ENCODE measurements at places on chromosomes 7 and 10.

- DNase-seq: peak; percentile 11
Measured at GRCh38 chr7:132486274-132486610, 90.0 kb downstream of the PLXNA4 start.

DNA sequence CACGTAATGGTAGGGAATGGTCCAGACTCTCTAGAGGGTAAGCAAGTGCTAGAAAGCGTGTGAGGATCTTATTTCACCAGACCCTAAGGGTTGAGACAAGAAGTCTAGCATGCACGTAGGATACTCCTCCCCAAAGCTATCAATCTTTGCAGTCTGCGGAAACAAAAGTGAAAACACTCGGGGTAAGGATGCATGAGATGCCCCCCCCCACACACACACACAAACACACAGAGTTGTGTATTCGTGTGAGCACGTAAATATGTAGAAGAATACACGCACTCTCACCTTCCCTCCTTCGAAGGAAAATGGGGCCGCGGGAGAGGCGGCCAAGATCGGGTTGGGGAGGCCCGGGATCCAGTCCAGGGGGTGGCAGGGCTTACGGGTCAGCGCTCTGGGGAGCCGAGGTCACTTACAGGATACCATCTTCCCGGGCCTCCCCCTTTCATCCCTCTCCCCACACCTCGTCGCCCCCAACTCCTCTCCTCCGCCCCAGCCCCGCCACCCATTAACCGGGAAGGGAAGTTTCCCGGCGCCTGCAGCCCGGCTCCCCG lies 455 bp downstream of the CUL2 start:
- no peak for DNase-seq

DNA sequence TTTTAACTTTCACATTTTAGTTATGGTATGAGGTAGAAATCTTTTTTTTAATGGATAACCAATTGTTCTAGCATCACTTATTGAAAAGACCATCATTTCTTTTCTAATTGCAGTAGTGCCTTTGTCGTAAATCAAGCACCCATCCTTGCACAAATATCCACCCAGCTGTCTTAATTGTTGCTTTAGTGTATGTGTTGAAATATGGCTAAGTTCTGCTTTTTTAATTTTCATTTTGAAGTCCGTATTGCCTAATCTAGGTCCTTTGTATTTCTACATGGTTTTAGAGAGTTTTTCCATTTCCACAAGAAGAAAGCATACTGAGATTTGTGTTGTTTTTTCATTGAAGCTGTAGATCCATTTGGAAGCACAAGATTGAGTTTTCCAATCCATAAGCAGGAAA lies 259.6 kb upstream of the SEMA3E start:
- DNase-seq: no peak

DNA sequence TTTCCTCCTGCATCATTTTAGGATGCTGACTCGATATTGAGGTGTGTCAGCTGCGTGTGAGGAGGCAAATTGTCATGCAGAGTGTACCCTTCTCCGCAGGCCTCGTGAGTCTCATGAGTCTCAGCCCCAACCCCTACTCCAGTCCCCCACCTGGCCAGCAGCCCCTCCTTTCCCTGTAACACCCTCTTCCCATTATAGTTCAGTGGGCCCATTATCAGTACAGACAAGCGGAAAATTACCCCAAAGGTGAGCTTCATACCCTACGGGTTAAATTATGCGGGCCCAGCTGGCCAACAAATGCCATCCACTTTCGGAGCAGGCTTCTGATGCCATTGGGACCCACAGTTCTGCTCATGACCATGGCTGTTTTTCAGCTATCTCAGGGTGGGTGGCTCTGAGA lies 25.2 kb downstream of the SFTPD start:
- no peak for DNase-seq

- DNase-seq: no peak
Measured at GRCh38 chr7:107046491-107047259, 2.2 kb downstream of the PRKAR2B start.

DNA sequence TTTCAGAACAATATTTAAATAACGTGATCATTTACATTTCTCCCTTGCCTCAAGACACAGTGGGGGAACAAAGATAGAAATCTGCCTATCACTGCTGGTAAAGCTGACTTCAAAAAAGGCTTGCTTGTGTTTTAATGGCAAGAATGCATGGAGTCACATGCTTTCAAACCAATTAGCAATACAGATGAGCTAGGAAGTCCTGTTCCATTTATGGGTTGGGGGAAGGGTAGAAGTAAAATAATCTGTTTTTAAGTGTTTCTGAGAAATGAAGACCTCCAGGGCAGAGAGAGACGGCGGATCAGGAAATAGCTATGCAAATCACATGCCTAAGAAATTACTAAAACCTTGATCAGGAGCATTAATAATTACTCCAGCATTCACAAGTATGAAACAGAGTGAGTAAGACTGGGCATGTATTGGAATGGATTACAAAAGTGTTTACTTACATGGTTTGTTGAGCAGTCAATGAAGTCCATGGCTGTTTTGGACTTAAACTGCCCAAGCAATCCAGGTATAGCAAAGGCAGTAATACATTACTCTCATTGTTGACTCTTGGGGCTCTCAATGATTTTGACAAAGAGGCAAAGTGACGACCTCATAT lies 142.0 kb downstream of the ARID5B start:
- DNase-seq: no peak

- DNase-seq: no peak
Measured at GRCh38 chr10:119415536-119416503, 126.7 kb downstream of the RGS10 start.

- no peak for DNase-seq
Measured at GRCh38 chr10:78687626-78688025, 381.1 kb upstream of the ZMIZ1 start.

- DNase-seq: no peak
Measured at GRCh38 chr7:153385502-153385901, 626.0 kb downstream of the ACTR3B start.

DNA sequence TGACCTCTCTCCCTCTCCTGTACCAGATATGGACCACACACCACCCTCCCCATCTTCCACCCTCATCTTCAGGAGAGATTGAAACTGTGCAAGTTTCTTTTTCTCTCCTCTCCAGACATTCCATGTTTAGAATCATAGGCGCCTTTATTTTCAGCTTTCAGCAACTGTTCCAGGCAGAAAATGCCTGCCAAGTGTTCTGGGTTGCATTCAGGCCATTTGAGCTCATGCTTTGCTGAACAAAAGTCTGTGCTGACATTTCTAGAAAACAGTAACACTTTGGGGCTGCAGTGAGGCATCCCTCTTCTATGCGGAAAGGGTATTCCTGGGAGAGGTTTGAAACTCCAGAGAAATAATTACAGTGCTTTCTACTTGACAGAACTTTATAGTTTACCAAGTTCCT lies 361.7 kb downstream of the GPAM start:
- DNase-seq: no peak

DNA sequence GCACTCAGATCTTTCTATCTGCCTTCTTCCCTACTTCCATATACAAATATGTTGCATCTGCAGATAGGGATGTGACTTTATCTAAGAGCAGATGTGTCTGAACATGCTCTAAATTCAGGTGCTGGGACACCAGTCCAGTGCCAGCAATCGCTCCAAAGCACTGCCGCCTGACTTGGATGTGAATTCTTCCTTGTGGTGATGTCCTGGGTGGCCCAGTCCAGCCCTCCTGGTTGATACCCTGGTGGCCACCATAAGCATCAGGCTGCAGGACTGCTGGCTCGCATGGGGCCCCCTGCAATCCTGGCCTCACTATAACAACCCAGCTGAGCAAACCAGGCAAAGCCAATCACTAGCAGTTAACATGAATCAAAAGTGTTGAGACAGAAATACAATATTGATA lies 149.2 kb upstream of the PDE1C start:
- DNase-seq: no peak

DNA sequence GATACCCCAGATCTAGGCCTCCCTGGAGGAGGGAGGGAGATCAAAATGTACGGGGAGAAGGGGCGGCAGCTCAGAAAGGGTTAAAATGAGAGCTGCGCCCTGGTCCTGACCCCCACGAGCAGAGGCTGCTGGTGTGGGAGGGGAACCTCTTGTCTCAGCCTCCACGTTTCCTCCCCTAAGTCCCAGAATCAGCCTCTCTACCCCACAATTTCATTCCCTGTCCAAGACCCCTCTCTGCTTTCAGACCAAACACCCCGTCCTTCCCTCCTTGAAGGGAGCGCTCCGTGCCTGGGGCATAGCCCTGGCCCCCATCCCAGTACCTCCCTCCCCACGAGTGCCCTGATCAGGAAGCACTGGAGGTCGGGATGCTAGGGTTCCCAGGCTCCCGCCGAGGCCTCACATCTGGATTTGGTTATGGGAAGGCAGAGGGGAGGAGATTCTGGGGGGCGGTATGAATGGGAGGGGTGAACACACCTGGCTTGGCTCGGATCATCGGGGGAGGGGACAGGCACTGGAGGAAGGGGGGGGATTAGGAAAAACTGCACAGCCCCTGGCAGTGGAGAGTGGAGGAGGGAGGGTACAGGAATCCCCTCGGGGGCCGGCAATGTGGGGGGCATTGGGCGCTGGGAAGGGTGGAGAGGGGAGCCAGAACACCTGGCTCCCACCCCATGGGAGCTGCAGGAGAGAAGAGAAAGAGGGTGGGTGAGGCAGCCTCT lies 2.7 kb downstream of the EPHB4 start:
- DNase-seq: no peak

GRCh38 chr7:116832692-116833091 lies 29.7 kb upstream of the CAPZA2 start:
- DNase-seq: no peak

- DNase-seq: no peak
Measured at GRCh38 chr10:24315211-24315610, 106.3 kb downstream of the KIAA1217 start.

DNA sequence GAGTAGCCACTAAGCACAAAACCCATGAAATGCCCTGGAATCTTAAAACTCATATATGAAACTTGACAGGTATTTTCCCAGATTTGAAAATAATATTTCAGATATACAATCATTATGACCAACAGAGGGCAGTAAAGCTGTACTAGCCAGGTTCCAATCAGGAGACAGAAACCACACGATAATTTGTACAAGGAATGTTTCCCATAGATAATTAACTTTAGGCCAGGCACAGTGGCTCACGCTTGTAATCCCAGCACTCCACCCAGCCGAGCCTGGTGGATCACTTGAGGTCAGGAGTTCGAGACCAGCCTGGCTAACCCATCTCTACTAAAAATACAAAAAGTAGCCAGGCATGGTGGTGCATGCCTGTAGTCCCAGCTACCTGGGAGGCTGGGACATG lies 31.0 kb upstream of the NUB1 start:
- no peak for DNase-seq

- DNase-seq: no peak
Measured at GRCh38 chr7:10707519-10707918, 266.2 kb upstream of the PHF14 start.

DNA sequence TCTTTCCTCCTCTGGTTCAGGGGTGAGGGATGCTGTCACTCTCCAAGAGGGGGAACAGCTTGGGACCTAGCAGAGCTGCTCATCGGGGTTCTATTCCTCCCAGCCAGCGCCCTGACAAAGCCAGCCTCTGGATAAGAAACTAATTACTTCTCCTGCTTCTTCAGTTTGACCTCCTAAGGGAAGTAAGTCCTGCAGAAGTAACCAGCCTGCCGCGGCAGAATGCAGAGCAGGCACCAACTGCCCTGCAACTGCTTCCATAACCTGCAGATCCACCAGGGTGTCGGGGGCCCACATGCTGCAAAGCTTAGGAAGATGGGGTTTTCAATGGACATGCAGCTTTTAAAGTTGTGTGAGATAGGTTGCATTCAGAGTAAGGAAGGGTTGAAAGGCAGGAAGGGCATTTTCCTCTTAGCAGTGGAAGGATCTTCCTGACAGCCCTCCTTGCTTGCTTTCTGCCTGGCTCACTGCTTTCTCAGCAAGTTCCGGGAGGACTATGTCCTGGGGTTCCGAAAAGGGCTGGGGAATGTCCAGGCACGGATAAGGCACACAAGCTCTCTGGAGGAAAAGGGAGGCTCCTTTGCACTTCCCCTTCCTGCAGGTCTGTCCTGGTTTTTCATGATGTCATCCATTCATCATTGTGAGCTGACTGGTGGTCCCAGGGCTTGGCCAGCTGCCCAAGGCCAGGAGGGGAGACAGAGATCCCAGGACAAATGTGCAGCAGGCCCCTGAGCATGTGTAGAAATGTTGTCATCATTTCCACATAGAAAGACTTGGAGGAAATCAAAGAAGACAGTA lies 24.3 kb upstream of the CALU start:
- no peak for DNase-seq

DNA sequence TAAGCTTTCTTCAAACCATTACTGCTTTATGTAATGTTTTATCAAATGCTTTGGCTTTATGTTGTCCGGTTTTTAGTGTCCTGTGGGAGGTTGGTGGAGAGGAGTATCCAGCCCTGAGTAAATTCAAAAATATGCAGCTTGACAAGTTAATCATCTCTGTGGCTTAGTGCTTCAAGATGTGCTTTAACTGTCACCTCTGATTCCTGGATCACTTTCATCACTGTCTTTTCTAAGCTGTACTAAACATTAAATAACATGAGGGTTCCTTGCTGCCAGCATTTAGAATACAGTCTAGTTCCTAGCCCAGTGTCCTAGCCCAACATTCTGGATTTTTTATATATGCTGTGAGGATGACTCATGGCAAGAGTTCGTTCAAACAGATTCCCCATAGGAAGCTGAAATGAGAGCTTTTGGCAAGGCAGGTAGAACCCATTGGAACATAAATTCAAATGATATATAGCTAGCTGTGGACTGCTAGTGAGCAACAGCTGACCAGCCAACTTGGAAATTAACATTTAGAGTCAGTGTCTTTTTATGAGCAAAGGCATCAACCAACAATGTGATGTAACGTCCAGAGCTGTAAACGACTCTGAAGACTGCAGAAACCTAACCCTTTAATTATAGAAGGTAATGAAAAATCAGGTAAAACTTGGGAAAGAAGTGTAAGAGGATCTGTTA lies 80.6 kb upstream of the OIT3 start:
- DNase-seq: no peak

- DNase-seq: no peak
Measured at GRCh38 chr10:105908701-105909100, 1255.8 kb downstream of the SORCS1 start.

DNA sequence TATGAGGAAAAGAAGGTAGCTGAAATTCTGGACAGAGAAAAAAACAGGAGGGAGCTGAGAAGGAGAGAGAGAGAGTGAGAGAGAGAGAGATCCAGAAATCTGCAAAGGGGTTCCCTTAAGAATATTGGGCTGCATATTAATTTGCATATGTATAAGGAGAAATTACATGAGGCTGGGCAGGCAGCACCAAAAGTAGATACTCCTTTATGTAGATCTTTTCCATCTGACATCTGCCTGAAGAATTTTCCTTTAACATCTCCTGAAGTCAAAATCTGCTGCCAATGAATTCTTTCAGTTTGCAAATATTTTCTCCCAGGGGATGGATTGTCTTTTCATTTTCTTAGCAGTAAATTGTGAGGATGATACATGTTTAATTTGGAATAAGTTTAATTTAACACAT lies 1365.3 kb downstream of the GATA3 start:
- no peak for DNase-seq

GRCh38 chr7:28419716-28420115 lies 7.4 kb downstream of the CREB5 start:
- no peak for DNase-seq

GRCh38 chr10:125159932-125160855 lies at the start of gene CTBP2:
CTBP2 (minus strand) TSS chr10:125160563.
- peak; percentile 69 for DNase-seq

- no peak for DNase-seq
Measured at GRCh38 chr7:40845943-40846342, 711.1 kb downstream of the SUGCT start.

Measured in dermis microvascular lymphatic vessel endothelial cell (primary cell).